ENCODE measurements at places on chromosomes 5 and 9. TPM values are rescaled to one million over a fixed set of nuclear protein-coding genes. Genes with fewer than 3 reads are reported as not detected.

- no peak for DNase-seq
- no peaks in the 10 kb centered on the region for H3K36me3 ChIP-seq
- no peak overlapping the region for H3K4me3 ChIP-seq
- H3K4me1 ChIP-seq = peaks cover 15% of the 10 kb centered on the region
Measured at GRCh38 chr9:69393425-69393824, 68.4 kb downstream of the ENTREP1 start.

The PPP1R26 gene
- total RNA-seq = 12.2 TPM

DNA sequence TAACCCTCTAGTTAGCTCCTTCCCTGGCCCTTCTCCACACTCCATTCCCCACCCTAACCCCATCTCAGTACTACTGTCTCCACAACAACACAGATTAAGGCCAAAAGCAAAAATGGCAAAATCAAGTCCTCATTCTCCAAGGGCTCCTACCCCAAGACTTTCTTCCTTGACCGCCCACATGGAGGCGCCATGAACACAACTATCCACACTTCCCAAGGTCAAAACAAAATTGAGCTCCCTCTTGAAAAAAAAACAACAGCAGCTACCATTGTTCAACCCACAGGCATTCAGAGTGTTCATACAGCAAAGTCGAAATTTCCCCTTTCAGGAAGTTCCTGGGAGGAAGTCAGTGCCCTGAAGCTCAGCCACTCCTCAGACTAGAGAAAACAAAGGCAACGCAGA lies 54.4 kb downstream of the GNAQ start:
- H3K27me3 ChIP-seq = no peaks in the 10 kb centered on the region
- no peaks in the 10 kb centered on the region for H3K36me3 ChIP-seq
- H3K4me3 ChIP-seq = no peak overlapping the region
- peak; percentile 66 for DNase-seq

DNA sequence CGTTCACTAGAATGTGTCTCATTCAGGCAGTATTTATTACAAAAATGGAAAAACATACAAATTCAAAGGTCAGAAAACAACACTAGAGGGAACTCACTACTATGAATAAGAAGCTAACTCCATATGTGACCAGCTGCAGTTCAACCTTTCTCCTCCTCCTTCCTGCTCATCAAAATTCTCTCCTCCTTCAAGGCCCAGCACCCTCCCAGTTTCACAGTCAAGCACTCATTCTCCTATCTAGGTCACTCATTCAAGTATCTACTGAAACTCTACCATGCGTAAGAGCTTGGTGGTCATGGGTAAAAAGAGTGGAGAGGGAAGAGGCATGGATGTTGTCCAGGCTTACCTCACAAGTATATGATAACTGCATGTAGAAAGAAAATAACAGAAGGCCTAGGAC lies 27.7 kb downstream of the ECPAS start:
- H3K27me3 ChIP-seq = no peaks in the 10 kb centered on the region
- H3K27ac ChIP-seq = peak overlapping the region; percentile 57
- no peaks in the 10 kb centered on the region for H3K36me3 ChIP-seq
- H3K4me1 ChIP-seq = peaks cover 27% of the 10 kb centered on the region
- DNase-seq = no peak

- H3K36me3 ChIP-seq = no peaks in the 10 kb centered on the region
- H3K4me1 ChIP-seq = no peaks in the 10 kb centered on the region
Measured at GRCh38 chr5:155017610-155018009, 4.1 kb downstream of the KIF4B start.

DNA sequence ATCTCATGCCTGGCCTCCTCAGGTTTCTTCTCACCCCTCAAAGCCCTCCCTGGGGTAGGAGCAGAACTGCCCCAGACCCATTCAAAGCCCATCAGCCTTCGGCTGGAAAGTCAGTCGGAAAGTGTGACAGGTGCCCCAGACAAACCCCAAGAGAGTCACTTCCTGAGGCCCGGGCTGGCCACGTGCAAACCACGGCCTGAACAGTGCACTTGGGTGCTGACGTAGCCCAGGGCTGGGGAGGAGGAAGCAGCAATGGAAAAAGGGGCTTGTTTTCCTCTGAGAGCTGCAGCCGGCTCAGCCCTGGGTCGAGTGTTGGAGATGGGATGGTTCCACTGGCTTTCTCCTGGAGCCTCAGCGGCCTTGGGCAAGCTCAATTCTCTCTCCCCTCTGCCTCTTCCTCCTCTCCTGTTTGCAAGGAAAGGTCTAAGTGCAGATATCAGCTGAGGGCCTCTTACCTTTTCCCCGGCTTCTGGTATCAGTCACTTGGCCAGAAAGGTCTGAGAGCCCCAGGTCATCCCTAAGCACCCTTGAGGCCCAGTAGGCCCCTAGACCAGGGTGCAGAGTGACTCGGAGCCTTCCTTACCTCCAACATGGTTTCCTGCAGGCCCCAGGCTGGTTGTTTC lies 5.9 kb upstream of the EGR1 start:
- H3K4me1 ChIP-seq = peaks cover 17% of the 10 kb centered on the region
- no peak overlapping the region for H3K4me3 ChIP-seq
- H3K36me3 ChIP-seq = no peaks in the 10 kb centered on the region
- H3K27ac ChIP-seq = no peak overlapping the region
- no peaks in the 10 kb centered on the region for H3K27me3 ChIP-seq

- no peak for DNase-seq
- H3K36me3 ChIP-seq = no peaks in the 10 kb centered on the region
- no peaks in the 10 kb centered on the region for H3K27me3 ChIP-seq
Measured at GRCh38 chr9:115668521-115668920, 485.1 kb upstream of the PAPPA start.

GRCh38 chr5:93600409-93601070 lies 17.5 kb downstream of the NR2F1 start:
- no peak overlapping the region for H3K4me3 ChIP-seq
- peak overlapping the region; percentile 73 for H3K27ac ChIP-seq
- H3K4me1 ChIP-seq = no peaks in the 10 kb centered on the region
- peaks cover 6% of the 10 kb centered on the region for H3K27me3 ChIP-seq
- no peaks in the 10 kb centered on the region for H3K36me3 ChIP-seq

GRCh38 chr9:87372356-87372851 lies 125.3 kb upstream of the DAPK1 start:
- H3K27me3 ChIP-seq = no peaks in the 10 kb centered on the region
- no peak overlapping the region for H3K27ac ChIP-seq
- no peak overlapping the region for H3K4me3 ChIP-seq
- no peak for DNase-seq
- H3K4me1 ChIP-seq = no peaks in the 10 kb centered on the region

- H3K4me3 ChIP-seq = peak overlapping the region; percentile 46
- no peaks in the 10 kb centered on the region for H3K36me3 ChIP-seq
- H3K27me3 ChIP-seq = no peaks in the 10 kb centered on the region
- peaks cover 20% of the 10 kb centered on the region for H3K4me1 ChIP-seq
Measured at GRCh38 chr9:125240649-125240999, 519 bp downstream of the HSPA5 start.

DNA sequence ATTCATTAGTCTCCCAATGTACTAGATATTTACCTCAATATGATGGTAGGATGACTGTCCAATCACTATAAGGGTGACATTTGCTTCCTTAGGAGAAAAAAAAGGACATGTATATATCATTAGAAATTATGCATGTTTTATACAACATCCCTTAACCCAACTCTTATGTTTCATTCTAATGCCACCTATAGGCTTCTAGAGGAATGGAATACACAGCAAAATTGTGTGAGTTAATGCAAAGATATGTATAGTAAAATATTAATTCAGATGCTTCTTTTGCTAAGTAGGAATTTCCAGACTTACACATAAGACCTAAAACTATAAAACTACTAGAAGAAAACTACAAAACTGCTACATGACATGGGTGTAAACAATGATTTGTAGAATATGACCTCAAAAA lies 3.5 kb downstream of the PRXL2C start:
- no peak overlapping the region for H3K27ac ChIP-seq
- peaks cover 10% of the 10 kb centered on the region for H3K4me1 ChIP-seq
- H3K4me3 ChIP-seq = no peak overlapping the region
- DNase-seq = no peak
- H3K27me3 ChIP-seq = no peaks in the 10 kb centered on the region

The PALM2AKAP2 gene
- 18.0 TPM for total RNA-seq

DNA sequence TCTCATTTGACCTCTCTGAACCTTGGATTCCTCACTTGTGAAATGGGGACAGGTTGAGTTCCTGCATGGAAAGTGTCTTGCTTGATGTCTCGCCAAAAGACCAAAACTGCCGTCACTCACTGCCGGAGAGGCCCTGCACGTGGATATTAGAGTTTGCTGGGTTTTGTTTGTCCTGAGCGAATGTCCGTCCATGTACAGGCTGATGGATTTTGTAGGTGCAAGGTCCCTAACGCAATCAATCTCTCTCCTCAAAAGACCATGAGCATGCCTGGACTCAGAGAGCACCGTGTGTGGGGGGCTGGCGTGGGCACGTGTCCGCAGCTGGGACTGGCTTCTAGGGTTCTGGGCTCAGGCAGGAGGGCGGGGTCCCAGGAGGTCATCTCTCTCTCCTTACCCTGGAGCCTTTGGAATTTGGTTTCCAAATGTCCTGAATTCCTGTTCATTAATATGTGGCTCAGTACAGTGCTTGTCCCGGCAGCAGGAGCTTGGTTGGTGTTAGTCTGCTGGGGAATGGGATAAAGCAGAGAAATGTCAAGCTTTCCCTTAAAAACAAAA lies 146.0 kb upstream of the IER5L start:
- H3K36me3 ChIP-seq = no peaks in the 10 kb centered on the region
- peak overlapping the region; percentile 51 for H3K27ac ChIP-seq
- no peak for DNase-seq
- H3K4me3 ChIP-seq = no peak overlapping the region

- no peak for DNase-seq
- H3K36me3 ChIP-seq = no peaks in the 10 kb centered on the region
- peaks cover 4% of the 10 kb centered on the region for H3K4me1 ChIP-seq
- H3K27ac ChIP-seq = no peak overlapping the region
- H3K27me3 ChIP-seq = no peaks in the 10 kb centered on the region
Measured at GRCh38 chr5:133359861-133360260, 252.5 kb downstream of the FSTL4 start.

DNA sequence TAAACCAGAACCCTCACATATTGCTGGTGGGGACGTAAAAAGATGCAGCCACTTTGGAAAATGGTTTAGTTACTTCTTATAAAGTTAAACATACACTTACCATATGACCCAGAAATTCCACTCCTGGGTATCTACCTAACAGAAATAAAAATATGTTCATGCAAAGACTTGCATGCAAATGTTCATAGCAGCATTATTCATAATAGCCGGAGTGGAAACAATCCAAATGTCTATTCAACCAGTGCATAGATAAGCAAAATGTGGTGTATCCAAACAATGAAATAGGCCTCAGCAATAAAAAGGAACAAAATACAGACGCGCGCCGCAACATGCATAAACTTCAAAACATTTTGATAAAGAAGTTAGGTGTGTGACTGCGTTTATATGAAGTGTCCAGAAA lies 11.6 kb downstream of the EGR1 start:
- no peaks in the 10 kb centered on the region for H3K4me1 ChIP-seq
- H3K36me3 ChIP-seq = no peaks in the 10 kb centered on the region
- DNase-seq = no peak

The XRCC4 gene
- 5.2 TPM for total RNA-seq

DNA sequence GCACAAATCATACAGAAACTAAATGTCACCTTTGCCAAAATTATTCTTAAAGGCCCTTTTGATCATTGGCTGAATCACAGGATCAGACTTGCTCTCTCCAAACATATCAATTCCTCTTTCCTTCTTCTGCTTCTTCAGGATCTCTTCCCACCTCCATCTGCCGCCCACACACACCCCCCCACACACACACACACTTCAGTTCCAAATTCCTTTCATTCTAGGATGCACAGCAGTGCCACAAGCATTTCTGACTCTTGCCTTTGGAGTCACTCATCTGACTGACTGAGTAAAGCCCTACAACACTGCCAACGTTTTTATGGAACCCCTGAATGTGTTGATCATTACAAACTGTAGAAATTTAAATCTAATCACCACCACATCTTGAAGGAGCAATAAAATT lies 22.9 kb downstream of the DNAH5 start:
- H3K4me3 ChIP-seq = no peak overlapping the region
- H3K36me3 ChIP-seq = no peaks in the 10 kb centered on the region
- no peak for DNase-seq
- H3K4me1 ChIP-seq = no peaks in the 10 kb centered on the region

DNA sequence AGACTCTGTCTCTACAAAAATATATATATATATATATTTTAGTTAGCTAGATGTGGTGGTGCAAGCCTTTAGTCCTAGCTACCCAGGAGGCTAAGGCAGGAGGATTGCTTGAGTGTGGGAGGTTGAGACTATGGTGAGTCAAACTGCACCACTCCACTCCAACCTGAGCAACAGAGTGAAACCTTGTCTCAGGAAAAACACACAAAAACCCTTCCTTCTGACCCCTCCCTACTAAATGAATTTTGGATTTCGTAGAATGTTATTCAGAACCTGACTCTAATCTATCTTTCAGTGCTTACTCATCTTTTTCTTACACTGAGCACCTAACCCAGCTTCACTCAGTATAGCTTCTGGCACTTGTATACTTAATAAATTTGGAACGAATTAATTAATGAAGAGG lies 35.2 kb upstream of the IL7R start:
- H3K4me3 ChIP-seq = no peak overlapping the region
- no peak overlapping the region for H3K27ac ChIP-seq
- no peak for DNase-seq

The NR5A1 gene
- 167 TPM for total RNA-seq

The GGTA1 gene
- 9.9 TPM for total RNA-seq

DNA sequence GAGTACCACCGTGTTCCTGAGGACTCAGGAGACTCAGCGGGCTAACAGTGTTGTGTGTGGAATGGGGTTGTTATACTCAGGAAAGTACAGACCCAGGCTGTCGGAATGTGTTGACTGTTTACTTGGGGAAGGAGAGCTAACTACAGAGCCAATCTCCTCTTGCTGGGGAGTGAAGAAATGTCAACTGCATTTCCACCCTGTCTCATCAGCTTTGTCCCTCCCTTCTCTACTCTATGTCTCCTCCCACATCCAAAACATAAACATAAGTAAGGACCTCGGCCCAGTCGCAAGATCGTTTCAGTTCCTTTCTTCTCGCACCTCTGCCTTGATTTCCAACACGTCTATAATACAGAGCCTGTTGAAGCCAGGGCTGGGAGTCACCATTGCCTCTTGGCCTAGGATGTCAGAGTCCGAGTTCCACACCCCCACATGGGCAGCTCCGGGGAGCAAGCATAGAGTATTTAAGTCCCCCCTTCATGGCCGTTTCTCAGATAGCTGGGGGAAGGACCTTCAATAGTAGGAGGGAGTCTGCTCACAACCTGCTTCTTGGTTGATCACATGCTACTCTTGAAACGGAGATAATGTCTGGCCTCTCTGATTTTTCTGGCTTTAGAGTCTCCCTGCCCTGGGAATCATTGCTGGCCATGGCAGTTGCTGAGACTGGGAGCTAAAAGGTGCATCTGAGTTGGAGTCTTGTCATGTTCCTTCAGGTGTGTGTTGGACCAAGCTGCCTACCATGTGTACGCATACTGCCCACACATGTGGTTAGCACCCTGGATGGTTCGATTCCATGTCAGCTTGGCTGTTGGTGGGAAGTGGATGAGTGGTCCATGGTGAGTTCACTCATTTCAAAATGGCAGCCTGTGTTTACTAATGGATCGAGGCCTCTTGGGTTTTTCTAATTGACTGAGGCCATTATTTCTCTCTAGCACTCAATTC lies 147.3 kb downstream of the MTX3 start:
- peaks cover 14% of the 10 kb centered on the region for H3K27me3 ChIP-seq
- no peaks in the 10 kb centered on the region for H3K4me1 ChIP-seq
- no peak for DNase-seq
- H3K36me3 ChIP-seq = no peaks in the 10 kb centered on the region
- no peak overlapping the region for H3K27ac ChIP-seq
- no peak overlapping the region for H3K4me3 ChIP-seq

The DRD1 gene
- 0.50 TPM for total RNA-seq

Data from adrenal gland (tissue), 19 donors.